ENCODE measurements at places on chromosomes 12 and 14.

GRCh38 chr14:74257078-74257940 is 18.1 kb downstream of the VSX2 start:
- peak; percentile 51 for DNase-seq

- no peak for DNase-seq
Measured at GRCh38 chr12:6302621-6303020, 7.9 kb upstream of the PLEKHG6 start.

DNA sequence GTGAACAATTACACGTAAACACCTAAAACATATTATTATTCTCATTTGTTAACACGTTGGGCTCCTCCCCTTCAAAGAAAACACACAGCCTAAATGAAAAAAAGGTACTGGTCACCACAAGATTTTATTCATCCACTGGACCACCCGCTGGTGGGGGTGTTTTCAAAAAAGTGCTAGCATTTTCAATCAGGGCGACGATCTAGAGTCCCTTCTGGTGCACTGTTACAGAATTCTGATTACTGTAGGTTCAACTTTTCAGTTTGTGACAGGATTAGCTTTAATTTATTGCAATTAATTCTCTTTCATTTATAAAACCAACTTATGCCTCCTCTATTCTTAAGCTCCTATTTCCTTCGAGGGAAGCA is 443 bp downstream of the MAGOHB start:
- DNase-seq = peak; percentile 21

- no peak for DNase-seq
Measured at GRCh38 chr14:64779472-64779871, 75.2 kb downstream of the PLEKHG3 start.

DNA sequence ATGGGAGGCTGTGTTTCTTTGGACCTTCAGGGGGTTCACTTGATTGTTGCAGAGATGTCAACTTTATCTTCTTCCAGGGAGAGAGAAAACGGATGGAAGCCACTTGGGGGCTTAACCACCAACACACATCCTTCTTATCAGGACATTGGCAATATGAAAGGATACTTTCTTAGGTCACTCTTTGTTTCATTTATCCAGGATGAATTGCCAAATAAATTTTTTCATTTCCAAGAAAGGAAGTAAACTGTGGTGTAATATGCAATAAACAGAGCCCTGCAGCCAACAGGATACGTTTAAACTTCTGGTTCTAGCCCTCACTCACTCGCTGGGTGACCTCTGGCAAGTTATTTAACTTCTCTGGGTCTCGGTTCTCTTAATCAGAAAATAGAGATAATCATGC is 77.8 kb downstream of the CCDC60 start:
- no peak for DNase-seq

- no peak for DNase-seq
Measured at GRCh38 chr12:49905718-49906314, 2.1 kb upstream of the FAIM2 start.

- no peak for DNase-seq
Measured at GRCh38 chr14:72753044-72753710, 140.7 kb downstream of the DPF3 start.

GRCh38 chr12:32261638-32262037 is 137.7 kb upstream of the FGD4 start:
- DNase-seq = no peak

DNA sequence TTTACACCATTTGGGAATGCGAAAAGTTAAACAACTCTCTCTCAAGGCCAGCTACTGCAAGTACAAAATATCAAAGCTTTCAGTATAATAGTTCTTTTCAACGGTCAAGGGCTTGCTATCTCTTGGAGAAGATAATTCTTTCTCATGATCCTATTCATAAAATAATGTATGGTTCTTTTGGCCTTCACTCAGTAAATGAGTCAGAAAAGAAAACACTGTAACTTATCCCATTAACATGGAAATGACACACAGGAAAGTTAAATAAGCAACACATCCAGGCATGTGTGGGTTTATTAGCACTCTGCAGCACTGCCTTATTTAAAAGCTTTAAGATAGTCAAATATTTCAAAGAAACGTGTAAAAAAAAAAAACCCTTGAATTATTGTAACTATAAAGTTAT is 36.9 kb downstream of the ZFC3H1 start:
- DNase-seq = no peak

GRCh38 chr14:103404032-103404918 is 19.1 kb downstream of the MARK3 start:
- no peak for DNase-seq

GRCh38 chr12:2639020-2639298 is 155.8 kb upstream of the FKBP4 start:
- no peak for DNase-seq

DNA sequence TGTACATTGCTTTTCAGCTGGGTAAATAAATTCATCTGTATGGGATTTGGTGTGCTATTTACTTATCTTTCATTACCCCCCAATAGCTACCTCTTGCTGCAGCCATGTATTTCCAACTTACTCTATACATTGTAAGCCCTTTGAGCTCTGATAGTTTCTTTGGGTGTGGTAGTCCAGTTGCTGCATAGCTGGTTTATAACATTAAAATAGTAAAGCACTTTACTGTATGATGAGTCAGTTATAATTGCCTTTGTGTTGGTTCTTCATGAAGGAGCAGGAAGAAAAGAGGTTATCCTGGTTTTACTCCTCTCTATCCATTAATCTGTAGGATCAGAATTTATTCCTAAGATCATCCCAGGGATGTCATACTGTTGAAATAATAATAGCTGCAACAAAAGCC is 15.7 kb downstream of the TBC1D30 start:
- DNase-seq = no peak

DNA sequence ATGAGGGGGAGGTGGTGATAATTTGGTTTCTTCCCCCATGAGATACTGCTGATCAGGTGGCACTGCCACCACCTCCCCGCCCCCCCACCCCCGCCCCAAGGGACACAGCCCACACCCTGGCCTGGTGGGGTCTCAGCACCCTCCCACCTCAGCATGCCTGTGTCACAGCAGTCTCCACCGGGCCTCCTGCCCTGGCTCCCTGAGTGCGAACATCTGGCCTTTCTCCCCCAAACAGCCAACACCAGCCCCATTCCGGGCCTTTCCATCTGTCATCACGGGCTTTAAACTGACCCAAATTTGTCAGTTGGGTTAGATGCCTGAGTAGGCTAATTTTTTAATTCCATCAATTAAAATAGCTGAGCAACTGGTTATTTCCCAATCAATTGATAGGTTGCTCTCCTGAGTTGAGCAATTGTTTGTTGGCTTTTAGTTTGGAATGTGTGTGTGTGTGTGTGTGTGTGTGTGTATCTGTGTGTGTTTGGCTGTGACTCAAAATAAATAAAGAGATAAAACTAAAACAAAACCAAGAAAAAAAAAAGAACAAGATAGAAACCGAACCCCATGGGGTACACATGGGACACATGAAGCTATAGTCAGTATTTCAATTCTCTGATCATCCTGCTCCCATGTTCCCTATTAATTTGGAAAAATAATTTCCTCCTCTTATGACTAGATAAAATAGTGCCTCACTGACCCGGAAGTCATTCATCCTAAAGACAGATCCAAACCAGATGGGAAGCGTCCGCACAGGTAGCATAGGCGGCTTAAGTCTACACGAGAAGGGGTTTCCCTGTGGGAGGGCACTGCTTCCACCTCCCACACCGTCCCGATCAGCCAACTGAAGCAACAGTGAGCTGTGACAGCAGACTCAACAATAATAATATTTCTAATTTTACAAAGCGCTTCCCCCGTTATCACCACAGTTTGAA is 7.4 kb downstream of the SERPINA12 start:
- no peak for DNase-seq

GRCh38 chr14:22689199-22689598 is 45.0 kb upstream of the OR6J1 start:
- no peak for DNase-seq

DNA sequence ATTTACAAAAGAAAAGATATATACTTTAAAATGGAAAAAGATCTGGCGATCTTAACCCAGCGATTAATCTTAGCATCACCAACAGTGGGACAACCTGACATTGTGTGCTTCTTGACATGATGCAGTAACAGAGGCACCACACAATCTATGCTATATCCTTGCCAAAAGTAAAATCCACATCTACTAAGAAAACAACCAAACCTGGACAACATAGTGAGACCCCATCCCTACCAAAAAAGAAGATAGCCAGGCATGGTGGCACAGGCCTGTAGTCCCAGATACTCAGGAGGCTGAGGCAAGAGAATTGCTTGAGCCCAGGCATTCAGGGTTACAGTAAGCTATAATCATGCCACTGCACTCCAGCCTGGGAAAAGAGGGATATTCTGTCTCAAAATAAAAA is 50.5 kb downstream of the SINHCAF start:
- DNase-seq = no peak

- no peak for DNase-seq
Measured at GRCh38 chr14:61950340-61950739, 188.1 kb downstream of the SNAPC1 start.

GRCh38 chr12:30614031-30614430 is 81.6 kb downstream of the IPO8 start:
- no peak for DNase-seq

Measured in CD8-positive, alpha-beta T cell (primary cell).